ENCODE measurements at places on chromosomes 13 and 19. TPM values are rescaled to one million over a fixed set of nuclear protein-coding genes. Genes with fewer than 3 reads are reported as not detected.

ZNF558 gene
- 30.5 TPM for total RNA-seq

FGF9 gene
- 0.20 TPM for total RNA-seq

TEX101 gene
- total RNA-seq, result not detected

ZNF471 gene
- not detected for total RNA-seq

IFNL1 gene
- not detected for total RNA-seq

XPO4 gene
- total RNA-seq, result 34.1 TPM

GRCh38 chr13:99214232-99214631 is 13.6 kb downstream of the UBAC2 start:
- no peaks in the 10 kb centered on the region for H3K27me3 ChIP-seq
- no peak overlapping the region for H3K27ac ChIP-seq
- peaks cover 5% of the 10 kb centered on the region for H3K4me1 ChIP-seq
- H3K4me3 ChIP-seq, result no peak overlapping the region

- H3K36me3 ChIP-seq, result peaks cover 21% of the 10 kb centered on the region
- H3K4me1 ChIP-seq, result no peaks in the 10 kb centered on the region
- H3K4me3 ChIP-seq, result no peak overlapping the region
- no peak overlapping the region for H3K27ac ChIP-seq
- H3K27me3 ChIP-seq, result no peaks in the 10 kb centered on the region
These were observed 4.7 kb downstream of the GPATCH1 start for GRCh38 chr19:33085570-33086128.

GRCh38 chr19:42330241-42330711 is 4.8 kb downstream of the MEGF8 start:
- no peak for DNase-seq
- no peaks in the 10 kb centered on the region for H3K4me1 ChIP-seq
- H3K27me3 ChIP-seq, result no peaks in the 10 kb centered on the region
- H3K4me3 ChIP-seq, result no peak overlapping the region

DNA sequence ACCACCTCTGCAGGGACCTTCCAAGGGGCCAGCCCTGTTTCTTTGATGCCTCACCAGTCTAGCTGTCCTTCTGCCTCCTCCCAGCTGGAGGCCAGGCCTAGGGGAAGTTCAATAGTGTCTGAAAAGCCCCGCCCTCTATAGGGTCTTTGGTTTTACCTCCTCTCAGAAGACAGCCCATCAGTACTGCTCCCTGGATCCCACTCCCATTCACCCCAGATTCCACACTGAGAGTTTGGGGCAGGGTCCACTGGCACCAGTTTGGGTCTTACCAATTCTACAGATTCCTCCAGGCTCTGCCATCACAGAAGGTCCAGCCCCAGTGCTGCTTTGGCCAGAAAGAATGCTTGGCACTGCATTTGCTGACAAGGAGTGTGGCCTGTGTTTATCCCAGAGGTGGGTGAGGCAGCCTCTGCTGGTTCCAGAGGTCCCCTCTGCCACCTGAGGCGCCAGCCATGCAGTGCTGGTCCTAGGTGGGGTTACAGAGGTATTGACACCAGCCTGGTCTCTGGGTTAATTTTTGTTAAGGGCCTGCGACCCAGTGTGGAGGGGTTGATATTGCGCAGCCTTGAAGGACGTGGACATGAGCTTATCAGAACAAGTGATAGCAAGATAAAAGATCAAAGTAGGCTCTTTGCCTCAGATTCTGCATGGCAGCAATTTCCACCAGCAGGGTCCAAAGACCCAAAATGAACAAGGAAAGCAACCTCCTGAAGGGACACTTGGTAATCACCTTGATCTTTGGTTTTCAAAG is 41.4 kb upstream of the IGSF23 start:
- H3K27me3 ChIP-seq, result no peaks in the 10 kb centered on the region
- no peaks in the 10 kb centered on the region for H3K36me3 ChIP-seq
- H3K27ac ChIP-seq, result no peak overlapping the region
- no peak overlapping the region for H3K4me3 ChIP-seq
- DNase-seq, result no peak
- no peaks in the 10 kb centered on the region for H3K4me1 ChIP-seq

GRCh38 chr13:30022796-30023195 is 172.4 kb upstream of the UBL3 start:
- no peaks in the 10 kb centered on the region for H3K36me3 ChIP-seq
- H3K27ac ChIP-seq, result no peak overlapping the region
- H3K4me1 ChIP-seq, result peaks cover 9% of the 10 kb centered on the region
- DNase-seq, result no peak

- H3K4me1 ChIP-seq, result peaks cover 9% of the 10 kb centered on the region
- no peak overlapping the region for H3K27ac ChIP-seq
- H3K4me3 ChIP-seq, result no peak overlapping the region
- H3K27me3 ChIP-seq, result peaks cover 8% of the 10 kb centered on the region
- no peaks in the 10 kb centered on the region for H3K36me3 ChIP-seq
These were observed 2.8 kb downstream of the GRIN2D start for GRCh38 chr19:48396016-48396823.

- no peak overlapping the region for H3K27ac ChIP-seq
- no peak overlapping the region for H3K4me3 ChIP-seq
- DNase-seq, result no peak
These were observed 22.6 kb downstream of the KLHL26 start for GRCh38 chr19:18659281-18660050.

DNA sequence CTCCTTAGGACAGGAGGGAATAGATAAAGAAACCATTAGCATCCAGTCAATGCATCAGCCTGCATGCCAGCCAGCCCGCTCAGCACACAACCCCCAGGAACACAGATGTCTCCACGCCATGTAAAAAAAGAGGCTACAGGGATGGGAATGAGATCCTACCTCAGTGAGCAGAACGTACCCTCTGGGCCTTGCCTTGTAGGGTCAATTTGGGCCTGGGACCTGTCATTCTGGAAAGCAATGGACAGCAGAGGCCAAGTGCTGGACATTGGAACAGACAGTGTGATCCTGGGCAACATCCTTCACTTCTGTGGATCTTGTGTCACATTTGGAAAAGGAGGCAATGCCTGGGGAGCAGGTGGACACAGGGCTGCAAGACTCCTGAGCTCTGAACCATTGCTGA is 26.0 kb downstream of the VSTM2B start:
- H3K36me3 ChIP-seq, result peaks cover 6% of the 10 kb centered on the region
- H3K27me3 ChIP-seq, result no peaks in the 10 kb centered on the region
- no peak overlapping the region for H3K4me3 ChIP-seq
- H3K4me1 ChIP-seq, result no peaks in the 10 kb centered on the region
- no peak overlapping the region for H3K27ac ChIP-seq

GRCh38 chr19:9945319-9945966 is 9.1 kb upstream of the OLFM2 start:
- H3K27ac ChIP-seq, result no peak overlapping the region
- peak; percentile 57 for DNase-seq
- H3K27me3 ChIP-seq, result peaks cover 2% of the 10 kb centered on the region
- 0 out of 3 replicates have a peak overlapping the region, but pooled peaks have one; percentile 0 for H3K4me3 ChIP-seq
- H3K4me1 ChIP-seq, result peaks cover 2% of the 10 kb centered on the region

- DNase-seq, result no peak
- H3K27me3 ChIP-seq, result no peaks in the 10 kb centered on the region
- H3K27ac ChIP-seq, result no peak overlapping the region
These were observed 28.8 kb upstream of the SEMA6B start for GRCh38 chr19:4588291-4588761.

DNA sequence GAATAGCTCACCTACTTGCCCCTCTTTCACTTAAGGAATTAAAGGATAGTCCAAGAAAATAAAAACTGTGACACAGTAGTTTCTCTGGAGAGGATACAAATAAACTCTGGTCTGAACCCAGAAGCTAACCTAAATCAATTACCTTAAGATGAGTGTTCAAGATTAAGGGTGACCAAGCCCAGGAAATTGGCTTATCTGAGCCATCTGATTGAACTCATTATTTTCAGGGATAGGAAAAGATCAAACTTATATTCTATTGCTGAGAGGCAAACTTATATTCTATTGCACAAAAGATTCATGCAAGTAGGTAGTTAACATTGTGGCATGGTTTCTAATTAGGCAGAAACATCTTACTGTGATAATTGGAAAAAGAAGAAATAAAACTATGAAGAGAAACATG is 175.1 kb downstream of the DCLK1 start:
- H3K4me1 ChIP-seq, result no peaks in the 10 kb centered on the region
- H3K4me3 ChIP-seq, result no peak overlapping the region
- no peaks in the 10 kb centered on the region for H3K27me3 ChIP-seq
- no peak overlapping the region for H3K27ac ChIP-seq

GRCh38 chr19:40225440-40226305 is 816 bp downstream of the CCNP start:
- H3K27ac ChIP-seq, result no peak overlapping the region
- DNase-seq, result no peak
- peaks cover 3% of the 10 kb centered on the region for H3K36me3 ChIP-seq
- H3K4me3 ChIP-seq, result no peak overlapping the region
- H3K27me3 ChIP-seq, result no peaks in the 10 kb centered on the region

DNA sequence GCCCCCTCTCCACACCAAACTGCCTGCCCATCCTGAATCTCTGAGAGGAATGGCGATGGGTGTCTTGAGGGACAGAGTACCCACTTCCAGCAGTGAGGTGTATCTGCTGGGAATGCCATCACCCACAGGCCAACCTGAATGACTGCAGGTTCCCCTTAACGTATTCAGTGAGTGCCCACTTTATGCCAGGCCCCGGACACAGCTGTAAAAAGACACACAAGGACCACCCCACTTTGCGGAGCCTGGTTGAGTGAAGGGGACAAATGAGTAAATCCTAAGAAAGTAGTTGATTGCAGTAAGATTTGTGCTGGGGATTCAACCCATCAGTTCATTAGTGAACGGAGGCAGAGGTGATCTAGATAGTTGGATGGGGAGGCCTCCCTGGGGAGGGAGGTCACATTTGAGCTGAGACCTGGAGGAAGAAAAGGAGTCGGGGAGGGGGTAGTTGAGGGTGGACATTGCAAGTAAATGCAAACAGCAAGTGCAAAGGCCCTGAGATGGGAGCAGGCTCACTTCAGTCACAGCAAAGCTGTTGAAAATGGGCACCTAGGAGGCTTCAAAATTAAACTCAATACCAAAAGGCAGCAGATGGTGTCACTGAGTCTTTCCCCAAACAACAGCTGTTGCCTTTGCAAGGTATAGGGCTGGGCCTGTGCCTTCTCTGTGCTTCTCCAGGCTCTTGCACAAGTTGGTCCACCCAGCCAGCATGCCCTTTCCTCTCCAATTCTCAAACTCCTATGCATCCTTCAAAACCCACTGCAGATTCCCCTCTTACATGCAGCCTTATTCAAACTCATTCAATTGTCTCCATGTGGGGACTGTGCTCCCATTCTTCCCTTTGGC is 4.3 kb downstream of the GDF15 start:
- H3K27me3 ChIP-seq, result no peaks in the 10 kb centered on the region
- no peak for DNase-seq
- no peak overlapping the region for H3K27ac ChIP-seq
- no peak overlapping the region for H3K4me3 ChIP-seq
- H3K4me1 ChIP-seq, result no peaks in the 10 kb centered on the region
- H3K36me3 ChIP-seq, result no peaks in the 10 kb centered on the region

GRCh38 chr19:55257461-55258420 is 1.1 kb downstream of the PPP6R1 start:
- DNase-seq, result no peak
- peaks cover 12% of the 10 kb centered on the region for H3K4me1 ChIP-seq
- no peaks in the 10 kb centered on the region for H3K27me3 ChIP-seq
- H3K36me3 ChIP-seq, result peaks cover 5% of the 10 kb centered on the region
- peak overlapping the region; percentile 99 for H3K4me3 ChIP-seq

- H3K36me3 ChIP-seq, result peaks cover 8% of the 10 kb centered on the region
- no peak overlapping the region for H3K4me3 ChIP-seq
- H3K27ac ChIP-seq, result no peak overlapping the region
These were observed 2.1 kb upstream of the FBXO17 start for GRCh38 chr19:38977445-38978325.

DNA sequence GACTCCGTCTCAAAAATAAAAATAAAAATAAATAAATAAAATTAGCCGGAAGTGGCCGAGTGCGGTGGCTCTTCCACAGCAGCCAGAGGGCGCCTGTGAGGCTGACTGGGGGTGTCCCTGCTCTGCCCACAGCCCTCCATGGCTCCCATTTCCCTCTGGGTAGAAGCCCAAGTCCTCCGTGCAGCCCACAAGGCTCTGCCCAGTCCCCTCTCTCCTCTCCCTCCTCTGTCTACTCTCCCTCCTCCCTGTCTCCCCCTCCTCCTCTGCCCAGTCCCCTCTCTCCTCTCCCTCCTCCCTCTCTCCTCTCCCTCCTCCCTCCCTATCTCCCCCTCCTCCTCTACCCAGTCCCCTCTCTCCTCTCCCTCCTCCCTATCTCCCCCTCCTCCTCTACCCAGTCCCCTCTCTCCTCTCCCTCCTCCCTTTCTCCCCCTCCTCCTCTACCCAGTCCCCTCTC is 20.4 kb downstream of the MISP start:
- peak; percentile 64 for DNase-seq
- no peaks in the 10 kb centered on the region for H3K36me3 ChIP-seq
- H3K4me3 ChIP-seq, result no peak overlapping the region
- no peaks in the 10 kb centered on the region for H3K4me1 ChIP-seq

- DNase-seq, result no peak
- no peak overlapping the region for H3K27ac ChIP-seq
- no peaks in the 10 kb centered on the region for H3K4me1 ChIP-seq
- no peaks in the 10 kb centered on the region for H3K27me3 ChIP-seq
- H3K4me3 ChIP-seq, result no peak overlapping the region
These were observed 11.7 kb downstream of the SKA3 start for GRCh38 chr13:21164631-21165030.

DNA sequence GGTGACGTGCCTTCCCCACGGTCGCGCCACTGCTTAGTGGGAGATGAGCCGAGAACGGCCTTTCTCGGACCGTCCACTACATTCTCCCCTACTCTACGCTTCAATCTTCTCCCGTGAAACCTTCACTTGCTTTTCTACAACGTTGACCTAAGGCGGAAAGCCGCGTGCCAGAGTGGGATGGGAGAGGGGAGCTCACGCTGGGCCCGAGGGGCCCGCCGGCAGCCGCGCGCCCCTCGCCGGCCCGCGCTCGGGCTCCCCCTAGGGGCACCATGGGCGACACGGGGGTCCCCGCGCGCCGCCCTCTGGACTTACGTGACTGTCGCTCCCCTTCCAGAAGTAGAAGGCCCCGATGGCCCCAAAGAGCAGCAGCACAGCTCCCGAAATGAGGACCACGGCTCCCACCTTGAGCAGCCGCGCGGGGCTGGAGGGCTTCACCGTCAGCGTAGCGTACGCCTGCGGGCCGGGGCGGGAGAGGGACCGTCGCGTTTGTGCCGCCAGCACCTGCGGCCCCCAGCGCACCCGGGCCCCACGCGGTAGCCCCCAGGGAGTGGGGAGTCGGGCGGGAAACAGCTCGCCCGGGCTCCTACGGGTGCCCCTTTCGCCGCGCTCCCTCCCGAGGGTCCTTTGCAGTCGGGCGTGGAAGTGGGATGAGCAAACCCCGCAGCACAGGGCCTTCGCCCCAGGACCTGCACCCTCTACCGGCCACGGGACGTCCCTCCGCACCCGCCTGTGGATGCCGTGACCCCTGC is 727 bp downstream of the CNMD start:
- H3K27ac ChIP-seq, result no peak overlapping the region
- H3K36me3 ChIP-seq, result peaks cover 27% of the 10 kb centered on the region
- no peaks in the 10 kb centered on the region for H3K27me3 ChIP-seq
- DNase-seq, result peak; percentile 62
- peak overlapping the region; percentile 88 for H3K4me3 ChIP-seq

DNA sequence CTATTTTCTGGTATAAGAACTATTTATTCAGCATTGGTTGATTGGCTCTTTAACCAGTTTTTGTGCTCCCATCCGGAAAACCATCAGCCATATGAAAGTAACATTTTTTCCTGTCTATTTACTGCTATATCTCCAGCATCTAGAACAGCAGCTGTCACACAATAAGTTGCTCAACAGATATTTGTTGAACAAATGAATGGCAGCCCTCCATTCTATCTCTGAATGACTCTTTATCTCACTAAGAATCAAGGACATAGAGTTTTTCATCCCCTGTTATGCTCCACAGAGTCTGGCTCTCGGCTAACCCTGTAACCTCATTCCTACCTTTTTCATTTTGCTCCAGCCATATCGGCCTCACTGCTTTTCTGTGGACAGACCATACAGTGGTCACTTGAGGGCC is 145.5 kb downstream of the SLITRK6 start:
- no peak overlapping the region for H3K27ac ChIP-seq
- no peak overlapping the region for H3K4me3 ChIP-seq
- no peak for DNase-seq
- H3K4me1 ChIP-seq, result no peaks in the 10 kb centered on the region
- no peaks in the 10 kb centered on the region for H3K27me3 ChIP-seq

All from H9 (cell line).